ENCODE measurements at places on chromosomes 16 and 17.

DNA sequence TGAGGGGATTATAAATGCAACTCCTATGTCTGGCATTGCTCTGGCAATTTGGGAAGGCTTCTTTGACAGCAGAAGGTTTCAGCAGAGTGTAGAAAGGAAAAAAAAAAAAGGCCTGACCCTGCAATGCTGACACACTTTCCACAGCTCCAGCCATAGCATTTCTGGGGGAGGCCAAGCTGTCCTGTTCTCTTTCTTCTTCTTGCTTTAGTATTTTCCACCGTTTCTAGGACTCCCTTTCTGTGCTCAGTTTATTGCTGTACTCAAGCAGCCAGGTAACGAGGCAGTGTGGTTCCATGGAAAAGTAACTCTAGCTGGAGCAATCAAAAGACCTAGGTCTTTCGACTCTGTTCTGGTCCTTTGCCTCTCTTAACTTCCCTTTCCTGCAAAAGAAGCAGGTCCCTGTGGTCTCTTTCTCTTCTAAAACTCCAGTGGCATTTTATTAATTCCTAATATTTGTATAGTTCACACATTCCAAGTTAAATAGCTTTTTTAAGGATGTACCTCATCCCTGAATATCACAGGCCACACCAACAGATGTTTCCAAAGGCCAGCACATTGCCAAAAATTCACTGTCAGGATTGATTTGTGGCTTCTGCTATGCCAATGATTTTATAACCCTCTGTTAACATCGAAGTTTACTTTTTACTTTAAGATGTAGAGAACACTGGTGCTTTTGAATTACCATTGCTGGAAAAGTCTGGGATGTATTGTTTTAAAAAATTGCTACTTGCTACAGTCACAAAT, 90.3 kb upstream of the BCAR1 start:
- no peak for DNase-seq

- no peak for DNase-seq
Measured at GRCh38 chr16:995087-995486, 13.5 kb downstream of the SOX8 start.

DNA sequence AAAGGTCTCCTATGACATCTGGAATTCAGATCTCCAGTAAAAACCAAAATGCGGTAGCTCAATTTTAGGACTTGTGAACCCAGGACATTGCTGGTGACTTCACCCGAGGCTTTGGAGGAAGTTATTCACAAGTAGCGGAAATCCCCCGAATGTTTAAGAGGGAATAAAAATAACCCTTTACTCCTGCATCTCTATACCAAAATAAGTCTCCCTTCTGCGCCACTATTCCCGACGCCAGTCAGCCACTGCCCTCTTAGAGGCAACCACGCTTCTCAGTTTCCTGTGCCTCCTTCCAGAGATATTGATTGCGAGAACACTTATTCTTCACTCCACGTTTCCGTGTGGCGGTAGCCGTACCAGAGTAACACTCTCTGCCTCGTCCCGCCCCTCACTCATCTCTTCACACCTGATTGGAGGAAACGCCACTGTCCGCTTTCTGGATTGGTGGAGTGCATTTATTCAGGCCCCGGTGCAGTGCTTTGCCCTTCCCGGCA, 27.4 kb downstream of the EMP2 start:
- peak; percentile 71 for DNase-seq

DNA sequence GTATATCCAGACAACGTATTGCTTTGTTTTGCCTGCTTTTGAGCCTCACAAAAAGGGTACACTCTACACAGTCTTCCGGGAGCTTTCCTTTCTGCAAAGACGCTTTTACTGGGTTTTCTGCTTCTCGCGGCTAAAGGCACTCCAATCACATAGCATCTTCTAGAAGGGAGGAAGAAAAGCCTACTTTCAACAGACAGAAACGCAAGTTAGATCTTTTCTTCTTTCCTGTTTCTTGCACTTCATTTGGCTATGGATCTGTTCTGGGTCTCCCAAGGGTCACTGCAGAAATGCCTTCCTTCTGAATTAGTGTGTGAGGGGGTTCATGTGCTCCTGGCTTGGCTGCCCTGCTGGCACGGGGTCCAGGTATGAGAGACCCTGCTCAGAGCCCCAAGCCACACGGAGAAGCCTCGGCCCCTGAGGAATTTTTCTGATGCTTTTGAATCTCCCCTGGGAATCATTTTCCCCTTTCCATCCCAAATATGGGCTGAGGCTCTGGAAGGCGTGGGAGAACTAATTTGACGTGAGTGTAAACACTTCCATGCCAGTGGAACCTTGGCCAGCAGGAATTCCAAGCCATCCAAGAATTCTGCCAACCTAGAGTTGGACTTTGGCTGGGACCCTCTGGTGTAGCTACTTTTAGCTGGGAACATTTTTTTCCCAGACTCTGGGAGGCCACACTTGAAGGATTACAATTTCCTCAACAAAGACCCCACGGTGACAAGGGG, 49.6 kb upstream of the NKD1 start:
- no peak for DNase-seq

DNA sequence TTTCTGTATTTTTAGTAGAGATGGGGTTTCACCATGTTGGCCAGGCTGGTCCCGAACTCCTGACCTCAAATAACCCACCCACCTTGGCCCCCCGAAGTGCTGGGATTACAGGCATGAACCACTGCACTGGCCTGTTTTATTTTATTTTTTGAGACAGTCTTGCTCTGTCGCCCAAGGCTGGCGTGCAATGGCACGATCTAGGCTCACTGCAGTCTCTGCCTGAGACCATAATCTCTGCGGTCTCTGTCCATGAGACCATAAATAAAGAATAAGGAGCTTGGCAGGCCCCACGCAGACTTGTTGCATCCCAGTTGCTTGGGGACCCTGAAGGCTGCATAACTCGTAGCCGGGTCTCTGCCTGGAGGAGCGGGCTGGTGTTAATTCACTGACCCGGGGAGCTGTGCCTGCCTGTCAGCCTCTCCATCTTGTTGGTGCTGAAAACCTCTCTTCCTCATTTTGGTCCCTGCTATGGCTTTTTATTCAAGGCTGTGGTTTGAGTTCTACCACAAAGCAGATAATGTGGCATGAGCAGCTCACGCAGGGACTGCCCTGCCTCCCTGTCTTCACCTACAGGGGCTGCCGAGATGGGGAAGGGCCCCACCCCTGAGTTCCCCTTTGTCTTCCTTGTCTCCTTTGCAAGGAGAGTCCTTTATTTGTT, 82.1 kb downstream of the MSI2 start:
- DNase-seq: no peak

GRCh38 chr16:89911375-89911774, 7.3 kb upstream of the MC1R start:
- DNase-seq: no peak

- DNase-seq: no peak
Measured at GRCh38 chr16:67364600-67365235, 28.6 kb downstream of the TPPP3 start.

DNA sequence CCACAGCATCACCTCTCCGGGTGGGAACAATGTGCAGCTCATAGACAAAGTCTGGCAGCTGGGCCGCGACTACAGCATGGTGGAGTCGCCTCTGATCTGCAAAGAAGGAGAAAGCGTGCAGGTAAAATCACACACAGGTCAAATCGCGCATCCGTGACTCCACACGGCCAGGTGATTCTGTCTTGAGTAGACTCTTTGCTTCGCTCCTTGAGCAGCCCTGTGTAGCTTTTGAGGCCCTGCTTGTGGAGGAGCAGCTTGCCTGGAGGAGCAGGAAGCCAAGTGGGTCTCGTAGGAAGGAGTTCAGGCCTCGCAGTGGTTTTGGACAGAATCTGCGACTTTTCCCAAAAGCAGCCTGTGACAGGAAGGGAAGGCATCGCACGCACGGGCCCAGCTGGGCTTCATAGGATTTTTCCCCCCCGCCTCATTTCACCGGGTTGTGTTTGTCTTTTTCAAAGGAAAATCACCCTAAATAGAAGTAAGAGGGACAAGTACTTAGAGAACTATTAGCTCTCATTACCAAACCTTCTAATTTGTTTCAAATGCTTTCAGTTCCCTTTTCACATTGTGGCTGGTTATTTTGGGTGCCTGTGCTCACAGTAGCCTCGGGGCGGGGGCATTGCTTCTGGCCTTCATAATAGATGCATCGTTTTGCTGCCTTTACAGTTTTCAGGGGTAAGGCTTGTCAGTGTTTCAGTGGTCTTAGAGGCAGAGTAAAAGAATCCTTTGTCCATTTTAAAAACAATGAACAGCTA, 71.5 kb downstream of the SEC14L1 start:
- no peak for DNase-seq
